Activated naive CD4-positive, alpha-beta T cell (primary cell): ENCODE measurements at places on chromosomes 13 and 19.
A peak's percentile ranks its signal among the peaks of the same experiment; 100 is the strongest.

- DNase-seq, result peak; percentile 29
Measured at GRCh38 chr13:98842858-98843481, 90.5 kb upstream of the SLC15A1 start.

DNA sequence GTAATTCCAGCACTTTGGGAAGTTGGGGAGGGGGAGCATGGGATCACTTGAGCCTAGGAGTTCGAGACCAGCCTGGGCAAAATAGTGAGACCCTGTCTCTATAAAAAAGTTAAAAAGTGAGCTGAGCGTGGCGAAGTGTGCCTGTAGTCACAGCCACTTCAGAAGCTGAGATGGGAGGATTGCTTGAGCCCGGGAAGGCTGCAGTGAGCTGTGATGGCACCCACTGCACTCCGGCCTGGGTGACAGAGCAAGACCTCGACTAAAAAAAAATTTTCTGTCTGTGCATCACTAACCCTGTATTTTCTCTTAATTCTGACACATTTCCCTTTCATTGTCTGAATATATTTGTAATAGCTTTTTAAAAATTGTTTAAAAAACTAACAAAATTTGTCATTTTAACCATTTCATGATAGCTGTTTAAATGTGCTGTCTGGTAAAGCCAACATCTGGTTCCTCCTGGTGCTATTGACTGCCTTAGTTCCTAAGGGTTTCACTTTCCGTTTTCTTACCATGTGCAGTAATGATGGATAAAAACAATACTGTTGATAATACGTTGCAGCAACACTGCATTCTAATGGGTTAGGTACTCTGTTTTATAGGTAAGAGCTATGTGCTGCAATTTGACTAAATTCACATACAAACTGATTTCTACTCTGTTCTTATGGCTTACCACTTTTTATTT lies 29.7 kb downstream of the LATS2 start:
- no peak for DNase-seq

DNA sequence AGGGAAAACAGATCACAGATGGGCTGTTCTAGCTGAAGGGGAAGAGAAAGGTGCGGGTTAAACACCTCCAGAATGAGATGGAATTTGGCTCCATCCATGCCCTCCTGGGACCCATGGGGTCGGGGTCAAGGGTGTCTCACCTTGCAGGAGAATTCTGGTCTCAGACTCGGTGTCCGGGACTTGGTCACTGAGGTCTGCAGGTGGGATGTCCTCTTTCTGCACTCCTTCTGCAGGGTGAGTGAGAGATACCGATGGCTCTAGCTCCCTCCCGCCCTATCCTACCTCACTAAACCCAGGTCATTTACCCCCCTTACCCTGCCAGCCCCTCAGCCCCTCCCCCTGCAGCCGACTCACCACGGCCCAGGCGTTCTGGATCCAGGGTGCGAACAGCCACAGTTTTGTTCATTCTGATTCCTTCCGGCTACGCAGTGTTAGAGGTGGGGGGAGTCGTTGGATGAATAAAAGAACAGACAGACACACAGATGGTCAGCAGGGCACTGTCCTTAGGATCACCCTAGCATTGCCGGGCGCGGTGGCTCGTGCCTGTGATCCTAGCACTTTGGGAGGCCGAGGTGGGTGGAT lies 24.1 kb downstream of the C3 start:
- DNase-seq, result no peak

GRCh38 chr19:48029431-48029830 lies 14.4 kb downstream of the CABP5 start:
- no peak for DNase-seq

GRCh38 chr13:34623331-34623730 lies 318.7 kb upstream of the NBEA start:
- DNase-seq, result no peak

DNA sequence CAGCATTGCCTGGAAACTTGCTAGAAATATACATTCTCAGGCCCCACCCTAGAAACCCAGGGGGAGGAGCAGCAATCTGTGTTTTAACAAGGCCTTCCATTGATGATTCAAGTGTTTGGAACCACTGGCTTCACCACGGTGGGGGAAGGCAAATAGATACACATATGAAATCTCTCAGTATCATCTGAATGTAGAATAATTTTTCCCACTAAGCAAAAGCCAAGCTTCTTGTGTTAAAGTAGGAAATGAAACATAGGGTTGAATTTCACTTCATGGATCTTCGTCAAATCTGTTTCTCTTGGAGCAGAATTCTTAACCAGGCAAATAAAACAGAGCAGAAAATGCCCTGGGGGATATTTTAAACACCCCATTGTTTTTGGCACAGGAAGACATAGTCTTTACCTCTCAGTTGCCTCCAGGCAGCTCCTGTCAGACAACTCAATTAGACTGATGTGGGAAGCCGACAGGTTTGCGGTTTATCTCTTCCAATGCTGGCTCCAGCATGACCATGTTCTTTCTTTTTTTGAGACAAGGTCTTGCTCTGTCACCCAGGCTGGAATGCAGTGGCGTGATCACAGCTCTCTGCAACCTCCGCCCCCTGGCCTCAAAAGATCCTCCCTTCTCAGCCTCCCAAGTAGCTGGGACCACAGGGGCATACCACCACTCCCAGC lies 213.0 kb downstream of the FOXO1 start:
- no peak for DNase-seq

- DNase-seq, result no peak
Measured at GRCh38 chr19:5406816-5407215, 48.4 kb upstream of the ZNRF4 start.

DNA sequence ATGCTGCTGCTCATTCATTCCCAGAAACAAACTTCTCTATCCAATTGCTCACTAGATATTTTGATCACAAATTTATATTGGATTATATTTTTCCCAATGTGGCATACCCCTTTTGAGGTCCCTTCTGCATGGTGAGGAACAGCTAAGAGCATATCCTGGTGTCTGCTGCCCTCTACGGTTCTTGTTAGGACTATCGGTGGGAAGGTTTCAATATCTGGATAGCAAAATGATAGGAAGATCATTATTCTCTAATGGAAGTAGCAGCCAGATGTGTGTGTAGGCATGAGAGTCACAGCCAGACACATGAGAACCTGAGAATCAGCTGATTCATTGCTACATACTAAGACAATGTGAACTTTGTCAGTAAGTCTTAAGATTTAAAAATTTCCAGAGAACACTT lies 1422.4 kb upstream of the MIR17HG start:
- no peak for DNase-seq

DNA sequence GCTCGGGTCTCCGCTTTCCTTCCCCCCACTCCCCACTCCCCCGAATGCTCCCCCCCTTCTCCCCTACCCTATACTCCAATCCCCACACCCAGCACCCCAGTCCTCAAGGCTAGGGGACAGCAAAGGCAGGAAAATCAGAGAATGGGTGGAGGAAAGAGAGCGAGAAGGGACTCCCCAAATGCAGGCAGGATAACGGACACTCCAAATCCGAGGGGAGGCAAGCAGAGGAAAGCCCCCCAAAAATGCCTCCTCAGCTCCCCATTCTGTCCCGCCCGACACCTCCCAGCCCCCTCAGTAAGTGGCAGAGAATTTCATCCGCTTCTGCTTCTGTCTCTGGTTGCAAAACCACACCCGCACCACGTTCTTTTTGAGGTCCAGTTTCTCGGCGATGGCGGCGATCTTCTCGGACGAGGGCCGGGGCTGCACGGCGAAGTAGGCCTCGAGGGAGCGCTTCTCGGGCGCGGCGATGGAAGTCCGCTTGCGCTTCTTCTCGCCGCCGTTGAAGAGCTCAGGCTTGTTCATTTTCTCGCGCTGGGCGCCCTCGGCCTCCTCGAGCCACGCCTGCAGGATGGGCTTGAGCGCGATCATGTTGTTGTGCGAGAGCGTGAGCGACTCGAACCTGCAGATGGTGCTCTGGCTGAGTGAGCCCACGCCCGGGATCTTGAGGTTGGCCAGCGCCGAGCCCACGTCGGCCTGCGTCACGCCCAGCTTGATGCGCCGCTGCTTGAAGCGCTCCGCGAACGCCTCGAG lies 2.1 kb downstream of the POU4F1 start:
- no peak for DNase-seq

GRCh38 chr19:34964598-34964997 lies 569 bp upstream of the ZNF792 start:
- DNase-seq, result no peak

- DNase-seq, result no peak
Measured at GRCh38 chr13:30332456-30333143, 25.2 kb upstream of the KATNAL1 start.

DNA sequence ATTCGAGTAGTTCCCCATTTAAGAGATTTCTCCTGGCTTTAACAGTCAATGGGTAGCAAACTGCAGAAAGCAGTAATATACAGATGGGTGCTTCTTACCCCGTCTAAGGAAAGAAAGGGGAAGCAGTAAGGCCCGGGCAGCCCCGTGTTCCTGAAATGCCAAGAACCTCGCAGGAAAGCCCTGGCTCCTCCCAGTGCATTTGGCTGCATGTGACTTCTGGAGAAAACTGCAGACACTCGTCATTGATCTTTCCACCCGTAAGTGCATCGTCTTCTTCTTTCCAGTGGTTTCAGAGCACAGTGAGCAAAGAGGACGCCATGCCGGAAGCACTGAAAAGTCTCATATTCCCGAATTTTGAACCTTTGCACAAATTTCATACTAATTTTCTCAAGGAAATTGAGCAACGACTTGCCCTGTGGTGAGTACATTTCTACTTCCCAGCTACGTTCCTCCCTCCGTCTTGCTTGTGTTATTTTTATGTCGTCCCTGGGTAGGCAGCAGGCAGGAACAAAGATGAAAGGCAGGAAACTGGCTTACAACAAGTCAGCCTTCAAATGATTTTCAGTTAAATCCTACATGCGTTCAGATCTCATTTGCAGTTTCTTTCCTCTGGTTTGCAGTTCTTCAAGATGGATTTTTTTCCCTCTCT lies 165.2 kb downstream of the STK24 start:
- no peak for DNase-seq

GRCh38 chr19:18432275-18433014 lies 5.5 kb downstream of the ISYNA1 start:
- DNase-seq, result no peak

DNA sequence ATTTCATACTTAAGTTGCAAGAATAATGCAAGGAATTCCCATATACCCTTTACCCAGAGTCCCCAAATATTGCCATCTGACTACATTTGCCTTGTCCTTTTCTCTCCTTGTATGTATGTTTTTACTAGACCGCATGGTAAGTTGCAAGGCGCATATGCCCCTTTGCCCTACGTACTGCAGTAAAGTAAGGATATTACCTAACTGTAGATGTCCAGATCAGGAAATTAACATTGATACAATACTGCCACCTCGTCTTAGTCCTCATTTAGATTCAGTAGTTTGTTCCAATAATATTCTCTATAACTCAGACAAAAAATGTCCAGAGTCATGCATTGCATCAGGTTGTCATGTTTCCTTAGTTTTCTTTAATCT lies 9.3 kb downstream of the SAFB start:
- no peak for DNase-seq

DNA sequence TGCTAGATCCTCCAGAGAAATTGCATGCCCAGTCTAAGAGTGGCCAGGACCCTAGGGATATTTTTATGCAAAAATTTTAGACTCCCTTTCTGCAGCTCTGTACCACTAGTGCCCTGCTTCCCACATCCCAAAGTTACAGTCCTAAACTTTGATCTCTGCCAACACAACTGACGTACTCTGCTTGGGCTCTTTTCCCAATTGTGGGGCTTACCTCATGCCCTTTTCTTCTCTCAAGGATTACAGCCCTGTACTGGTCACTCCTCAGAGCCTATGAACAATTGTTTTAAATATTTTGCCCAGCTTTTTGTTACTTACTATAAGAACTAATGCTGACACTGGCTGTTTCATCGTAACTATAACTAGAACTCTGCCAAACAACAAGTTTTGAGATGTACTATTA lies 57.8 kb upstream of the FBXL3 start:
- DNase-seq, result no peak

GRCh38 chr13:46640843-46641242 lies 87.9 kb downstream of the LRCH1 start:
- DNase-seq, result no peak

- no peak for DNase-seq
Measured at GRCh38 chr13:24223341-24224231, 63.1 kb downstream of the SPATA13 start.

DNA sequence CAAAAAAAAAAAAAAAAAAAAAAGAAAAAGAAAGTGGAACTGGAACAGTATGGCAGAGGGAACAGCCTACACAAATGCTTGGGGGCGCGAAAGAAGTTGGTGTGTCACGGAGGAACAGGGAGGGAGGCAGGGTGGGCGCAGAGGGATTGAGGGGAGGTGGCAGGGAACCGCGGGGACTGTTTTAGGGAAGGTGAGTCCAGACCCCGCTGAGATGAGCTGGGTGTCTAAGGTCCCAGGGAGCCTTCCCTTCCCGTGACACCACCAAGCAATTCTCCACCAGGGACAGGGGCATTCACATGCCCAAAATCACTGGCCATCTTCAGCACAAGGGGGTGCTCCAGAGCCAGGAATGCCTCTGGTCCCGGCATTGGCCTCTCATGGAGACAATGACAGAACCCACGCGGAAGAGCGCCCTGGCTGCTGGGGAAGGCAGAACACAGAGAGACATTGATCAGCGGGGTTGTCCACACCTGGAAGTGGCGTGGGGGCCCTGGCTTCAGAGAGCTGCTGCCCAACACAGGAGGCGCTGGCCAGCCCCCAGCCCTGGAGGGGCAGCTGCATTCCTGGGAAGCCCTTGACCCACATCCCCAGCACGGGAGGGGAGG lies 6.9 kb downstream of the PEAK3 start:
- DNase-seq, result no peak

DNA sequence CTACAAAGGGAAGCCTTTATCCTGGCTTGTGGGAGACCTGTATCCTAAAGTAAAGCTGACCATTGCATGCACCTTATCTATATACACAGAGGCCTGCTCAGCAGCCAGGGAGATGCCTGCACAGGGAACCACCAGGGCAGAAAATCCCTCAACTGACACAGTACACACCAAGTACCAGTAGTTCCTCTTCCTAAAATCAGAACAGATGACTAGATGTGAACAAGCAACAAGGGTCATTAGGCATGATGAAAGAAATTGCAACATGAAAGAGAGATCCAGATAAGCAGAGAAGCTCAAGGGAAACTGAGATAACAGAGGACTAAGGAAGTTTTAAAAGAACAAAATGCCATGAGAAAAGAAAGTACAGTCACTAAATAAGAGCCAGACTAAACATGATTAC lies 39.7 kb upstream of the SLC7A9 start:
- DNase-seq, result no peak
